ENCODE measurements at places on chromosomes 3 and 15.

GRCh38 chr15:63040954-63041353, 1.6 kb upstream of the TPM1 start:
- DNase-seq, result no peak

- peak; percentile 28 for DNase-seq
These were observed 1.4 kb upstream of the BCL6 start for GRCh38 chr3:187746442-187747281.

DNA sequence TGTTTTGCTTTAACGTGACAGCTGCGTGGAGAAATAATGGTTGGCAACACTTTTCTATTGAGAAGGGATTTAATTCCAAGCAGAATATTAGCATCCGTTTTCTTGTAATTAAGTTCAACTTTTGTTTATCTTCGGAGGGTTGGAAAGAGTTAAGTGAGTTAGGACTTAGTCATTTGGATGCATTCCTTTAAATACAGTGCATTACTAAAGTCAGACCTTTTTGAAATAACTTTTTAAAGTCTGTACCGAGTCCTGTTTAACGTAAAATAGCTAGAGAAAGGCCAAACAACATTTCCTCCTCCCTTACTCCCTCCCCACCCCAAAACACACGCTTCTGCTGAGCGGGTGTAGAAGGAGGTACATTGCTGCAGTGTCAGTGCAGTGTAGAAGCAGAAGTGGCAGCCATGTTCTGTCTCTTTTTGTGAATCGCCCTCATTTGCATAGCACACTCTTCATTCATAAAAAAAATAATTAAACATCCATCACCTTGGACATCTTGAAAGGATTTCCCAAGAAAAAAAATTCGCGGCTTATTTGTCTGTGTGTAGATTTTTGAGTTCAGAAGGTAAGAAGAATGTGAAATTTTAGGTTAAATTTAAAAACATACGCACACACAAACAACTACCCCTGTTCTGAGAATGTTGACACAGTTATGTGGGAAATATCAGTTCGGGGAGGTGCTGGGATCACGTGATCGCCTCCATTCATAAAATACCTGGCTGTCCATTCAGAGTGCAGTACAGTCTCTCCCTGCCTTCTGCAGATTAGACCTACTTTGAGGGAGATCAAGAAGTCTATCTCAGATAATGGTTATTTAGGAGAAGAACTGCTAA, 1.6 kb downstream of the SPRED1 start:
- DNase-seq, result peak; percentile 10

DNA sequence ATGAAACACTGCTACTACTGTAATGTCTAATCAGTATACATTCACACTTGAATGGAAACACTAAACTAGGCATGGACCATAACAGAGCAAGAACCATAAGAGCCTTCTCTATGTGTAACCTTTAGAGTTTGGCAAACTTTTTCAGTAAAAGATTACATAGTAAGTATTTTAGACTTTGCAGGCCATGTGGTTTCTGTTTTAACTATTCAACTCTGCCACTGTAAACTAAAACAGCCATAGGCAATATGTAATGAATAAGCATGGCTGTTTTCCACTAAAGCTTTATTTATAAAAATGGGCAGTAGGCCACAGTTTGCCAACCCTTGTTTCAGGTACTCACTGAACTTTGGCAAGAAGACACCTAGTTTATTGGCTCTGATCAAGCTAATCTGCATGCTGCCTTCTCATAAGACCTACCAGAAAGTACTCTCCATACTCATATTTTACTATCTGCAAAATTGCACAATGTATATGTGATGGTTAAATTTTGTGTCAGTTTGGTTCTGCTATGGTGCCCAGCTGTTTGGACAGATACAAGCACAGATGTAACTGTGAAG, 46.0 kb downstream of the UACA start:
- no peak for DNase-seq

DNA sequence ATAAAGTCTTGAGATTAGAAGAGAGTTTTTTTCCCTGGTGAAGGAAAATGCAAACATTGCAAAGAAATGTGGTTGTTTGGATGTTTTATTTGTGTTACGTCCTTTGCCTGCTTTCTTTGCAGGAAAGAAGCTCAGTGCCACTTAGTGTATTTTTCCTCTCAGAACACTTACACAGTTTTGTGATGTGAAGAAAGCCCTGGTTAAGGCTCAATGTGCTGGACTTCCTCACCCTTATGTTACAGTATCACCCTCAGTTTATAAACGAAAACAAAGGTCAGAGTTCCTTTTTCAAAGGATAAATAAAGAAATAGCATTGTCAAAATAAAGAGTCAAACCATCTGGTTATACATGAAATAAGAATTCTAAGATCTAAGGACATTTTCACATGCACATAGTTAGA, 45.9 kb downstream of the RNF13 start:
- no peak for DNase-seq

GRCh38 chr3:46711760-46712159, 5.9 kb downstream of the PRSS50 start:
- DNase-seq, result peak; percentile 38

DNA sequence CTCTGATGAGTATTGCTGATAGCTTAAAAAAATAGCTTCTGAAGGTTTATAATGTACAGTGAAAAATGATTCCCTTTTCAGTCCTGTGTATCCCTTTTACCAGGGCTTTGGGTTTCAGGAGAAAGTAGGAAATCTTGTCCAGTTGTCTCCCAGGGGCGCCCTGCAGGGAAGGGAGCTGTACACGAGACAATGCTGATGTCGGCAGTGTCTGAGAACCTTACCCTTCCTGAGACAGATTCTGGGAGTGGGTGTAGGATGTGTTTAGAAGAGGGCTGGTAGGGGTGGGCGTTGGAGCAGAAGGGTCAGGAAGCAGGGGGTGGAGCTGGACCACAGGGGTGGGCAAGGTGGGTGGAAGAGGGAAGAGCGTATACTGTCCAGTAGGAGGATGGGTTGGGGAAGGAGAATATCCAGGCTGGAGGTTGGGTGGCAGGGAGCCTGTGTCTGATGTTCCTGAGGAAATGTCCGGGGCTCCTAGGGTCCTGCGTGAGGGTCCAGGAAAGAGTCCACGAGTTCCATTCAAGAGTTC, 5.6 kb downstream of the THPO start:
- DNase-seq, result no peak

GRCh38 chr3:89360156-89360555, 252.7 kb downstream of the EPHA3 start:
- no peak for DNase-seq

- DNase-seq, result no peak
These were observed 118.7 kb upstream of the UMPS start for GRCh38 chr3:124611520-124611919.

DNA sequence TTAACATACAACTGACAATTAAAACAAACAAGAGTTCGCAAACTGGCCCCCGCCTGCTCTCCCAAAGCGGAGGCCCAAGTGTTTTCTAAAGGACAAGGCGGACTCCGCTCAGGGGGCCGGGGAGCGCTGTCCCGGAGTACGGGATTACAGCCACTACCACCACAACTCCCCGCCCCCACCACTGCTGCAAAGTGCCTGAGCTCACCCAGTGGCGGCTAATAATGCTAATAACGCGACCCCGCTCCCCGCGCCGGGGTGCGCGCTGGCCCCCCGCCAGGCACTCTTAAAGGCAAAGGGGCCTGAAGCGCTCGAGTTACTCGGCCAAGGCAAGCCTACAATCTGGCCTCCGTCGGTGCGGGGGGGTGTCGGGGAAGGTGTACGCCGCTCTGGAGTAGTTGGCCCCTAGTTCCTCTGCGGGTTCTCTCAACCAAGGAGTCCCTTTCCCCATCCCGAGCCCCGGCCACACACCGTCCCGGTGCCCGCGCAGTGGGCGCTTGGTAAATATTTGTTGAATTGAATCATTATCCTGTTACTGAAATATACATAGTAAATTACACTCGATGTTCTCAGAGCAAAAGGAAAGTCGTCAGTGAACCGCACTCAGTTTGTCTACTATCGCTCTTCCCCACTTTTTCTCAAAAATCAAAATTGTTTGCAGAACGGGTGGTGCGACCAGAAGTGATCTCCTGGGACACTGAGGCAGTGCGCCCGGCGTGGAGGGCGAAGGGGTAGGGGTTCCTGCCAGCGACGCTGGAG, 827 bp downstream of the WNT5A start:
- DNase-seq, result peak; percentile 86
